Effector memory CD4-positive, alpha-beta T cell (primary cell): ENCODE measurements at places on chromosomes 1 and 21.

DNA sequence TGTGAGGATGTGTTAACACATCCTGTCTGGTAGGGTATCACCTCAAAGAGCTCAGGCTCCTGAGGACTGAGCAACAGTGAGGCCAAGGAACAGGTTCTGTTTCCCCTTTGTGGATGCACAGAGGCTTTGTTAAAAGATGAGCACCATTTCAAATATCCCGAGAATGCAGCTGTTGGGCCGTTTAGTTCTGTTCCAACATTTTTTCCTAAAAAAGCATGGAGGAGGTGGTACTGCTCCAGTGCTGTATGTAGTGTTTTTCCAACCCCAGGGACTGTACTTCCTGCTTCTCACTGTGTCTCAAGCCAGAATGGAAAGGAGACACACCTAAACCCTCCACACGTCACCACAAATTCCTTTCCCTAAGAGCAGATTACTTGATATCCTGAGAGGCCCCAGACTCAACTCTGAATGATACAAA, 53.8 kb upstream of the BCL10 start:
- no peak for DNase-seq

- no peak for DNase-seq
Measured at GRCh38 chr1:160748181-160748877, 9.3 kb downstream of the SLAMF7 start.

GRCh38 chr21:46663754-46664153, 28.3 kb downstream of the PRMT2 start:
- DNase-seq, result no peak

- DNase-seq, result no peak
Measured at GRCh38 chr1:68332041-68332440, 99.7 kb upstream of the WLS start.

DNA sequence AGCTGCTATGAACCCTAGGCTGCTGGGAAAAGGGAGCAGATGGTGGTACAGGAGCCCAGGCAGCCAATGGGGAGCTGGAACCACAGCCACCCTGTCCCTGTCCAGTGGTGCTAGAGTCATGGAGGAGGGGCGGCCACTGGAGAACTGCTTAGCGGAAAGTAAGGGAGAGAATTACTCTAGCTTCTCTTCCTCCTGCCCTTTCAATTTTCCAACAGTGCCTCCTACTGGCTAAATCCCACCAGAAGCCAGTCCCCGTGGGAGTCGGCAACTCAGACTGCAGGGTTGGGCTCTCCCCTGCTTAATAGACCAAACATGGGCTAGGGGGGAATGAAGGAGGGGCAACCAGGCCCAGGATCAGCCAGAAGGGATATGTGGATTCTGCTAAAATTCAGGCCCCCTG, 154.5 kb downstream of the ACTL8 start:
- no peak for DNase-seq

GRCh38 chr1:179824265-179824664, 53.3 kb downstream of the TOR1AIP2 start:
- DNase-seq, result no peak

DNA sequence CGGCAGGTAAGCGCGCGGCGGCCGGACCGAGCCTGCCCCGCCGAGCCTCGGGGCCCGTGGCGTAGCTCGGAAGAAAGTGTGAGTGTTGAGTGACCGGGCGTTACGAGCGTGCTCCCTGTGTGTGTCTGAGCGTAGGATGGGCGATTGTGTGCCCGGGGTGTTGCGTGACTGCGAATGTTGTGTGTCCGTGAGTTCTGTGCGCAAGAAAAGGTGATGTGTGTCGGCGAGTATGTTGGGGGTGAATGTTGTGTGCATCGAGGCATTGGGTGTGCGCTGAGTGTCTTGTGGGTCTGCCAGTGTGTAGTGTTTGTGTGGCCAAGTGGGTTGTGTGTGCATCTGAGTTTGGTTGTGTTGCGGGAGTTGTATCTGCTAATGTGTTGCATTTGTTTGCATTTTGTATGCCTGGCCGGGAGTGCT, 398 bp downstream of the PTPRU start:
- no peak for DNase-seq

DNA sequence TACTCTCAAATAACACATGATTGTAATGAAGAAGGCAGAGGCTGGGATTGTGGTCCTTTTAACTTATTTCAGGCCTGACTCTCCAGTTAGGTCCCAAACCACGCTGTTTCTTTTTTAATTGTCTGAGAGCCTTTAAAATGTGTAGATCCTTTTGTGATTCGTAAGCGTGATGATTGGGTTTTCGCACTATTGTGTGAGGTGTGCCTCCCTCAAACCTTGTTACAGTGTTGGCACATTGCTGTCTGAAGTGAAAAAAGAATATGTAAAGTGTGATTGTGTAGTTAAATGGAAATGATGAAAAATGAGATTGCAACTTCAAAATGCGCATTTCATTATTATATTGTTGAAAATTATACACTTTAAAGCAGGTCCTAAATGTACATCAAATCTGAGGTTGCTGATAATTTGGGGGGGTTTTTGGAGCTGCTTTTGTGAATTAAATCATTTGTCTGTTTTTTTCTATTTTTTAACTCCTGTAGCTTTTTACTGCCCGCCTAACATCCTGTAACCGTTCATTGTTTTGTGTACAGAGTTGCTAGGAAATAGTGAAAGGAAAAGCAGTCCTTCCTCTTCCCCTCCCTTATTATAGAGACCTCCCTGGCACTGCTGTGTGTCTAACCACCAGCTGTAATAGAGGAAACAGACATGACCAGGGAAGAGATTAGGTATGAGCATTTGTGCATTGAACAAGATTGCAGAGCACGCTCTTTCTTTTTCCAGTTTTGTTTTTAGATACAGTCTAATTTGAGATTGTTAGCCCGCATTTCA, 43.3 kb downstream of the IARS2 start:
- DNase-seq, result no peak

GRCh38 chr1:223106856-223107255, 36.2 kb downstream of the TLR5 start:
- DNase-seq, result no peak

DNA sequence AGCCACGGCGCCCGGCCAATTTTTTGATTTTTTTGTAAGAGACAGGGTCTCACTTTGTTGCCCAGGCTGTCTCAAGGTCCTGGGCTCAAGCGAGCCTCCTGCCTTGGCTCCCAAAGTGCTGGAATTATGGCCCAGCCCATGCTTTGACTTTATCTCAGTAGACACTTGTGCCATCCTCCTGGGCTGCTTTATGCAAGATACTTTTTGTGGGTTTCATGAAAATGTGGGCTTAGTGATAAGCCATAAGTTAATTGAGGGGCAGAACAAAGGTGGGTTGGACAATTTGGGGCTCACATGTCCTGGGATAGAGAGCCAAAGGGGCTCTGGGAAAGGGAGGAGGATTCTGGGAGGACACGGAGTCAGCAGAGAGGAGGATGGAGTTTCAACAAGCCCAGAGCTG, 22.0 kb downstream of the ALPL start:
- DNase-seq, result no peak

DNA sequence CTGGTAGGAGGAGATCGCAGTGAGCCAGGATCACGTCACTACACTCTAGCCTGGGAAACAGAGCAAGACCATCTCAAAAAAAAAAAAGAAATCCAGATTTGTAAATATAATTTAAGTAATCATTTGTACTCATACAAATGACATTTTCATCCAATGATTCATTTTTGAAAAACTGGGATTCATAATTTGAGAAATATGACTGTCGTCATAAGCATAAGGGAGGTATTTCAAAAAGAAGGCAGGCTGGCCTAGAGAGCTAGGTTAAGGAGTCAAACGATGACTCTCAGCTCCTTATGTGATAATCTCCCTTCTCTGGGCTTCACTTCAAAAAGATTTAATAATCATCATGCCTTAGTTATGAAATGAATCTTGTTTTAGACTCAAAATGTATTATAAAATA, 2.3 kb downstream of the GART start:
- no peak for DNase-seq
